ENCODE measurements at places on chromosomes 12 and 14. TPM values are rescaled to one million over a fixed set of nuclear protein-coding genes. Genes with fewer than 3 reads are reported as not detected.
A peak's percentile ranks its signal among the peaks of the same experiment; 100 is the strongest.

DNA sequence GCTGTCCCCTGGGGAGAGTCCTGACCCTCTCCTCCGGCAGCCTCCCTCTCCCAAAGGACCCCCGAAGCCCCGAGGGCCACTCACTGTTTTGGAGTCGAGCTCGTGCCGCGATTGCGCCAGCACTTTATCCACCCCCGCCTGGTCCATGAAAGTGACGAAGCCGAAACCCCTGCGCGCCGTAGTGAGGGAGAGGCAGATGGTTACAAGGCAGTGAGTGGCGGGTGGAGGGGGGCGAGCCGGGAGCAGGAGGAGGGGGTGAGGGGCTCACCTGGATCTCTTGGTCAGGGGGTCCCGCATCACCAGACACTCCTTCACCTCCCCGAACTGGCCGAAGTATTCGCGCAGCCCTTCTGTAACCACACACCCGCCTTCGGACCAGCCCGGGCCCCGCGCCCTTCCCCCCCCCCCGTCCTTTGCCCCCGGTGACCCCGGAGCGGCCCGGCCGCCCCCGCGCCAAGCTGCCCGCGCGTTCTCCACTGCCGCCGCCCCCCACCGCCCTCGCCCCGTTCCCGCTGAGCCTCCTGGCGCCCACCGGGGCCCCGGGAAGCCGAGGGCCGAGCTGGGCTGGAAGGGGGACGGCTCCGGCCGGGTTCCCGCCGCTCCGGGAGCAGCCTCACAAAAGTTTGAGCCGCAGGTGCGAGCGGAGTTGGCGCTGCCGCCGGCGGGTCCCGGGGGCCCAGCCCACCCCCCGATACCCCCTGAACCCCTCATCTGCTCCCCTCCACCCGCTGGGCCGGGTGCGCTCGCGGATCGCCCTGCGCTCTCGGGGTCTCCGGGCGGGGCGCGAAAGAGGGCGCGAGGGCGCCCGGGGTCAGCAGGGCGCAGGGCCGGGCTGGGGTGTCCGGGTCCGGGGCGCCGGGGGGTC, 808 bp downstream of the MSI1 start:
- no peak for DNase-seq

DNA sequence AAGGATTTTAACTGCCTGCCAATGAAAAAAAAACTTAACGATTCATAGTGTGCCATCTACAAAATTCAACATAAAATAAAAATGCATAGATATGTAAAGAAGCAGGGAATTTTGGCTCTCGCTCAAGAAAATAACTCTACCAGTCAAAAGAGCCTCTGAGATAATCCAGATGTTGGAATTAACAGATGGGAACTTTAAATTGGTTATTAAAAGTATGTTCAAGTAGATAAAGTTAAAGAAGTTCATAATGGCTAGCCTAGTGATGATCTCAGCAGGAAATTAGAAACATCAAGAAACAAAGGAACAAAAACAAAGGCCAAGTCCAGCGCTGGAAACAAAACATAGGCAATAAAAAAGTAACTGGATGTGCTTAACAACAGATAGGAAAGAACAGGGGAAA, 23.1 kb downstream of the PIK3C2G start:
- no peak for DNase-seq

DNA sequence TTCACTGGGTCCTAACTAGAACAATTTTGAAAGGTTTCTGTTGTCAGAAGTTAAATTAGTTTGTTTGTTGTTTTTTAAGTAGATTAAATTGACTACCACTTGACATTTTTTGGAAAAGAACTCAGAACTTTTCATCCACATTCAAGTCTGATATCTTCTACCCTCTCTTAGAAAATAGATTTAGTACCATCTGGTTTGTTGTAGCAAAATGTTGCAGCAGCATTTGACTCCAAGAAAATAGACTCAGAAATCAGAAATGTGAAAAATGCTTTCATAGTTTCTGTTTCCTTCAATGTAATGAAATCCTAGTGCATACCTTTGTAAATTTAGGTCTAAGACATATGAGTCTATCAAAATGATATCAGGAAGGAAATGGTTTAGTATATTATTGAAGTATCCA, 256.3 kb upstream of the CLEC14A start:
- DNase-seq: no peak

- DNase-seq: no peak
Measured at GRCh38 chr12:39239490-39240486, 203.1 kb downstream of the KIF21A start.

DNA sequence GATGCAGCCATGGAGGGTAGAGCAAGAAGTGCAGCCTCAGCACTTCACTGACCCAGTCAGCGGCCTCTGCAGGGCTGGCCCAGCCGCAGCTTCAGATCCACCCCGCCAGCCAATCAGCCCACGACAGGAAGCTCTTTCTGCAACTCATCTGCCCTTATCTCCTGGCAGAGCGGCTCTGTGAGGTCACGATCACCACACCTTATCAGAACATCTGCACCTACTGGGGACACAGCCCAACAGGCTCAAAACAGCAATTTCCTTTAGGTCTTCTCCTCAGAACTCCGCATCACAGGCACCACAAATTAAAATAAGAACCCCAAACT, 287.3 kb downstream of the BCL11B start:
- peak; percentile 89 for DNase-seq

- no peak for DNase-seq
Measured at GRCh38 chr12:98262902-98263301, 252.5 kb upstream of the TMPO start.

- no peak for DNase-seq
Measured at GRCh38 chr14:58671436-58671835, 33.7 kb downstream of the DACT1 start.

DNA sequence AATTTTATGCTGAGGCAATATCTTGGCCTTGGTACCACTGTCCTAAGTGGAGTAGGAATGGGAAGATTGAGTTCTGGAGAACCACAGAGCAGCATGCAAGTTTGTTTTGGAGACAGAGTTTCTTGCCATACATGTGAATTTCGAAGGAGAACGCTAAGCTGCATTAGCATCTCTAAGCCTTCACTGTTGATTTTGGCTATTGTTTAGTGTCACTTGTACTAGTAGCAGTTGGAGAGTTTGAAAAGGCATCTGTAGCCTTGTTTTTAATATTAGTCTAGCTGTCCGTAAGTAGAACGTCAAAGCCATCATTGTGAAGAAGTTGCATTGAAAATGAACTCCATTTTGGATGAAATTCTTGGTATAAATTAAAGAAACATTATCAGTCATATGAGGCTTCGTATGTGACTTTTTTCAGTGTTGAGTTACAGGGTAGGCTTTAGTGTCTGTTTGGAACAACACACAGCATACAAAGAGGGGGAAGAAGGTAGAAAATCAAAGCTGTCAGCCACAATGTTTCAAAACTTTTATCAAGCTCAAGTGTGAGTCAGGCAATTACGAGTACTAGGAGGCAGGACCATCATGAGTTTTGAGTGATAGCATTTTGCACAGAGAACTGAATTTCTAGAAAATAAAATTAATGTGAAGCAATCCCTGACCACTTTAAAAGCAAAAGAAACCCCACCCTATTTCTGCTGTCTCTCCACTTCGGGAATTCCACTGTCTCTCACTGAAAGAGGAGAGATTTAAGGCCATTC, 70.2 kb upstream of the NAV3 start:
- DNase-seq: no peak

- no peak for DNase-seq
Measured at GRCh38 chr14:21039585-21040369, 2.4 kb upstream of the RNASE7 start.

- DNase-seq: no peak
Measured at GRCh38 chr14:39841088-39841487, 408.9 kb upstream of the FBXO33 start.

DNA sequence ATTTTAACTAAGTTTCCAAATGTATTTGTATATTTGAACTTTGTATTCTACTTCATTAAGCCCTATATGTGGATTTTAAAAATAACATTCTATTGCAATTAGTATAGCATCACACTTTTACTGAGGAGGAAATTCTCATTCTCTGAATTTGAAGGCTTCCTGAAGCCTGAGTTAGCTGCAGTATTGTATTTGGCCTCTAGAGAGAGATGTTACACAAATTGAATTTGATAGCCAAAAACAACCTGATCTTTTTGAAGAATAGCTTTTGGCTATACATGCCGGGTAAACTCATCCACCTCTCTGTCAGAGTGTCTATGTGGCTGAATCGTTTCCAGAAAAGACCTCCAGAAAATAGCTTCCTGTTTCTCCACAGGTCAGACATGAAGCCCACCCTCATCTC, 316.5 kb upstream of the OR4E1 start:
- DNase-seq: no peak

- no peak for DNase-seq
Measured at GRCh38 chr12:8852119-8852518, 29.7 kb downstream of the A2ML1 start.

- DNase-seq: peak; percentile 19
Measured at GRCh38 chr12:130880411-130880885, 8.6 kb downstream of the RAN start.

DNA sequence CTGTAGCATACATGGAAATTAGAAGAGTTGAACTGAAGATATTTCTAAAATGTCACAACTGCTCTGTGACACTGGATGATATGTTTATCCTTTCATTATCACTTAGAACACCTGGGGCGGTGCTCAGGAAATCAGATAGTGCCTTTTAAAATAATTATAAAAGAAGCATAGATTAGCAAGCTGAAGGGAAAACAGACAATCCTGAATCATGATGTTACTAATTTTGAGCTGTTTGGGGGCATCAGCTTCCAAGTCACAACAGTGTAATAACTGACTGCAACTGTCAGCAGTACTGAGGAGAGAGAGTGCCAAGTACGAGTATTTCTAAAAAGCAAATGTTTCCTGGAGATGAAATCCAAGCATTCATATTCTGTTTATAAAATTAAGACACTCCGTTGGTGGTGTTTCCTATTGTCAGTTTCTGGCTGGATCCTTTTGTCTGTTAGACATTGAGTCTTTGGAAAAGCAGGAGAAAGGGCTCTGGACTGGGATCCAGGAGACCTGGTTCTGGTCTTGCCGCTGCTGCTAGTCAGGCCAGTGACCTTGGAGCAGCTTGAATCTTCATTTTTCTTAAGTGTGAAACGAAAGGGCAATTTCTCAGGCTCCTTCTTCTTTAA, 380.1 kb downstream of the EGLN3 start:
- no peak for DNase-seq

DNA sequence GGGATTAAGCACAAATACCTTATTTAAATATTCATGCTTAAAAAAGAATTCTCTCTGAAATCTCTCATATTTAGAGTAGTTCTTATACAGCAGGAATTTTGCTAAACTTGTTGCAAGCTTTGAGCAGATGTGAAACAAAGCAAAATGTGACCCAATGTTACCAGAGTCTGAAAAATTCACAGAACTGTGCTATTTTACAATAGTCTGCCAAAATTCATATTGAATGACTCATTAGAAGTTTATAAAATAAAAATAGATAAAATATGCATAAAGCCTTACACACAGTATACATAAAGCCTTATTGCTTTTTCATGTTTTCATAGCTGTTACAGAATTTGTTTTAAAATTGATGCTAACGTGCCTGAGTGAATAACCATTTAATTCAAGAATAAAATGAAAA, 17.8 kb upstream of the RHOJ start:
- no peak for DNase-seq

DNA sequence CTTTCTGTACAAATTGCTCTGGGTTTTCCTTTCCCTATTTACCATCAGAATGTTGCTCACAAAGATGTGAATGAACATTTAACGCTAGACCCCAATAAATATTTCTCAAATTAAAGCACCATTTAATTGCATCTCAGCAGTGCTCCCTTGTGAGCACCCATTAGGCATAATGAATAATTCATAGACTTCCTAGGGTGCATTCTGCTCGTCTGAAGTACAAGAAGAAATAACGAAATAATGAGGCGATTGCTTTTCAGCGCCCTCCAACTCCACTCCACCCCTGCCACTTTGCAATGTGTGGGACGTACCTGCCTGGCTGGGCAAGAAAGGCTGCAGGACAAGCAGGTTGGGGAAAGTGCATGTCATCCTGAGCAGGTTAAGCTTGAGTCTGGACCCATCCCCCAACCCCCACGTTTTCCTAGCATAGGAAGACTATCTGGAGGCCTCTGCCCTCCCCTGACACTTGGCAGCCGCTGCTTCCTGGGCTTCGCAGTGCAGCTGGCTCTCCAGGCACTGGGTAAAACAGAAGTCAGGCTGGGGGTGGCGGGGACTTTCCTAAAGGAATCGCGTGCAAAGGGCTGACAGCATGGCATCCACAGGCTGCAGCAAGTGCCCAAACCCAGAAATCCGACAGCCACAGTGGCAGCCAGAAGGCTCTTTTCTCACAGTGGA, 253.7 kb downstream of the DUSP6 start:
- DNase-seq: no peak

DNA sequence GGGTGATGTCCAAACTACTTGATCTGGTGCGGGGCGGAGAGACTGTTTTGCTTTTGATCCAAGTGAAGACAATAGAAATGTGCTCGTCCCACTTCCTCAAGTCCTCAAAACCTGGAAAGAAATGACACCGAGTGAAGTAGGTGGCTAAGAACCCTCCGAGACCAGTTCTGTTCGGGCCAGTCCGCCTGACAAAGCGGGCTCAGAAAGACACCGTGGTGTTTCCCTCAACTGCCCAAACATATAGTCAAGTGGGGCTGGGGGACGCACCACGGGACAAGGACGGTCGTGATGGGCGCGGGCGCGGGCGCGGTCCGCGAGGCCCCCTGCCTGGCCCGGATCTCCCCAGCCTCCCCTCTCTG, 1.6 kb downstream of the PHLDA1 start:
- peak; percentile 42 for DNase-seq

GRCh38 chr12:115857923-115858322, 419.6 kb downstream of the MED13L start:
- no peak for DNase-seq

The PSMB11 gene
- total RNA-seq: not detected

The LHX5 gene
- not detected for total RNA-seq

The MTHFD1 gene
- 147 TPM for total RNA-seq

The TTC6 gene
- not detected for total RNA-seq

The ACOT6 gene
- not detected for total RNA-seq

The CD69 gene
- 196 TPM for total RNA-seq

The HPD gene
- total RNA-seq: not detected

The TAS2R46 gene
- total RNA-seq: 0.43 TPM

The LRP1-AS gene
- not detected for total RNA-seq

The SPRYD4 gene
- total RNA-seq: 3.1 TPM

The IL26 gene
- total RNA-seq: 2.3 TPM
